Hypothalamus (tissue), 51 donors: ENCODE measurements at places on chromosomes 3 and 15.

DNA sequence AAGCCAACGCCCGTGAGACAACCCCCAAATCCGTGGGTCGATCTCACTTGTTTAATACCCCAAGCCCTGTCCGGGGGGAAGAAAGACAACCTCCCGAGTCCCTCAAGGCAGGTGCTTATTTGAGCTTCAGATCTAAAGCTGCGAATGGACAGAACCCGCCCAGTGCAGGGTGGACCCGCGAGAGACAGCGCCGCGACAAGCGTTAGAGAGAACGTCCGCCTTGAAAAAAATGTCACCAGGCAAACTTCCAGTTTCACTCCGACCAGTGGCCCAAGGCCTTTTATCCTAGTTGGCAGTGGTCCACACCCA lies 740 bp upstream of the OXSR1 start:
- DNase-seq = no peak

- no peak for DNase-seq
Measured at GRCh38 chr3:103965764-103966163, 1400.9 kb upstream of the ALCAM start.

DNA sequence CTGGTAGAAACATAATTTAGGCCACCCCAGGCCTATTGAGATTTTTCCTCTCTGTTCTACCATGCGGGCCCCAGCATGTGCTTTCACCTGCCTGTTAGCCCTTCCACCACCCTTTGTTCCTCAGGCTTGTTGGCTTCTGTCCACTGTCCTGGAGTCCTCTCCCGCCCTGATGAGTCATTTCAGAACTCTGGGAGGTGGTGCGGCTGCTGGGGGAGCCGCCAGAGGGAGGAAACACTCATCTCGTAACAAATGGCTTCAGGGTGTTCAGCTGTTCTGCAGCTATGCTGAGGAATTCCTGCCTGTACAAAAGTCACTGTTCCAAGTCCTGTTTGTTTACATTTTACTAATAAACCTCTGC lies 36.3 kb downstream of the LRTM1 start:
- no peak for DNase-seq

GRCh38 chr3:134333522-134334181 lies 40.6 kb downstream of the AMOTL2 start:
- no peak for DNase-seq

DNA sequence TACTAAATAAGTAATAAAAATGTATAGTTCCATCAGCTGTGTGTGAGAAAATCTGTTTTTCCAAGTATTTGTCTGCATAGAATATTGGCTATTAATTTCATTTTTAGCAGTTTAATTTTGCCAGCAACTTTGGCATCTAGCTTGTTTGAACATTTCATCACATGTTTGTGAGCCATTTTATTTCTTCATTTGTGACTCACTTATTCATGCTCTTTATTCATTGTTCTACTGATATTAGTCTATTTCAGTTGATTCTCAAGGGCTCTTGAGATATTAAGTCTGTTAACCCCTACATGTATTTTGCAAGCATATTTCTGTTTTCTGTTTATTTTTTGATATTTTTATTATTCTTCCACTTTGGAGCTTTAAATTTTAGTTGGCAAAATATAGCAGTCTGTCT lies 74.0 kb upstream of the PHLDB2 start:
- DNase-seq = no peak

- no peak for DNase-seq
Measured at GRCh38 chr3:76043746-76044145, 258.4 kb upstream of the ZNF717 start.

DNA sequence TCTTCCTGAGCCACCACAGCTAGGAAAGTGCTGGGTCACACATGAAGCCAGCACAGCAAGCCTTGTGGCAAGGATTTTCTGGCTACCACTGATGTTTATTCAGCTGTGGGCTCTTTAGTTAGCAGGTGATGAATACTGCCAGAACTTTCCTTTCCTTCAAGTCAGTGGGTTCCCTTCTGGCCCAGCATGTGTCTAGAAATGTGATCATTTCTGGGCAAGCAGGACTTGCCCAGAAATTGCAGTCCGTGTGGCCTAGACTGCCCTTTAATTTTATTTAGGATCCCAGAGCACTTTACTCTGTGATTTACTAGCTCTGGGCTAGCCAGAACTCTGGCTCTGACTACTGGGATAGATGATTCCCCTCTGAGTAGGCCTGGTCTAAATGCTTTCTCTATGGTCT lies 397.5 kb downstream of the ZIC4 start:
- no peak for DNase-seq

- DNase-seq = no peak
Measured at GRCh38 chr3:63685340-63685739, 32.9 kb downstream of the SNTN start.

DNA sequence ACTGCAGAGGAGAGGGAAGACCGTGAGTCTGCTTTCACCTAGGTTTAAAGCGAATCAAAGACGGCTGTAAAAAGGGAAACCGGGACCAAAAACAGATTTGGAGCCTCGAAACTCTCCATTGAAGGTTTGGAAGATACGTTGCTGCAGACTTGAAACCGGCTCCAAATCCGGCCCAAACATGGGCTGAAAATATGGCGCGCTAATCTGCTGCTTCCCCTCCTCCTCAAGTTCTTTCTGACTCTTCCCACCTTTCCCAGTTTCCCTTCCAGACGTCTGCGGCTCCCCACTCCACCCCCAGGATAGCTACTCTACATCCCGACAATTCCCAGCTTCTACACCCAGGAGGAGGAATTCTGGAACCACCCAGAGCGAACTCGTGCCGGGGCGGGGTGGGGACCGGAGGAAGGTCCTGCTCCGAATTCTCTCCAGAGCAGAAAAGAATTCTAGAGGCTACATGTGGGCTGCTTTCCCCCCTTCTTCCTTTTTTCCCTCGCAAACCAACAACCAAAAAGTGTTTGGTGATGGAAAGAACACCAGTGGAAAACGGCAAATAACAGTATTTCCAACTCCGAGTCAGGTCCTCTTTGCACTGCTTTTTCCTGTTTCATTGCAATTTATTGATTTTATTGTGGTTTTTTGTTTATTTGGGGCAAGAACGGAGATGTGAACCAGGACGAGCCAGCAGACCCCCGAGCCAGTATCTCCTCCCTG lies 8.5 kb downstream of the EOMES start:
- no peak for DNase-seq

- DNase-seq = no peak
Measured at GRCh38 chr3:156373095-156373494, 181.8 kb downstream of the SSR3 start.

DNA sequence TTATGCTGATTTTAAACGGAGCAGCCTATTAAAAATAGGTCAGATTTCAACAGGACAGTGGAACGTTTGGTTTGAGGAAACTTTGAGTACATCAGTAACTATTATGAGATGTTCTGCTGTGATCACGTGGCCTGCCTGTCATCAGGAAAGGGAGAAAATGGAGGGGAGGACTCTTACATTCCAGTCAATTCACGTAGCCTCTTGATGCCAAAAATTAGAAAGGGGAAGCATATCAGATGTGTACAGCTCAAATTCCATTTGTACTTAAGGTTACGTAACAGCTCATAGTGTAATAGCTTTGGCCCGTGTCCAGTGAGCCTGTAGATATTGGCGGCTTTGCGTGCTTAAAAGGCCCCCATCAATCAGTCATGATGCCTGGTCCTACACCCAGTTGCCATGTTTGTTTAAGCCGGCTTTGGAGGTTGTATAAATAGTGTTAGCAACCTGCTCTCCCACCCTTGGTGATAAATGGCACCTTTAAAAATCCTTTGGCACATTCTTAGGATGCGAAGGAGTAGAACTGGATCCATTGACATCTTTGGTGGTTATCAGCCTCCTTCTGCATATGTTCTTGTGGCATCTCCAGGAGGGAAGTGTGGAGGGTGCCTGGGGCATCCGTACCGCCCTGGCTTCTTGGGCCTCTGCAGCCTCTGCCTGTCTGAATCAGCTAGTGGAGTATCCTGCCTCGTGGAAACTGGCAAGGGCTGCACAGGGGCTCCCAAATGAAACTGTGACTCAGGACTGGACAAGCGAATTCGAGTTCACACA lies 163.9 kb downstream of the THSD4 start:
- DNase-seq = no peak

GRCh38 chr15:96042734-96043224 lies 287.7 kb upstream of the NR2F2 start:
- DNase-seq = no peak

DNA sequence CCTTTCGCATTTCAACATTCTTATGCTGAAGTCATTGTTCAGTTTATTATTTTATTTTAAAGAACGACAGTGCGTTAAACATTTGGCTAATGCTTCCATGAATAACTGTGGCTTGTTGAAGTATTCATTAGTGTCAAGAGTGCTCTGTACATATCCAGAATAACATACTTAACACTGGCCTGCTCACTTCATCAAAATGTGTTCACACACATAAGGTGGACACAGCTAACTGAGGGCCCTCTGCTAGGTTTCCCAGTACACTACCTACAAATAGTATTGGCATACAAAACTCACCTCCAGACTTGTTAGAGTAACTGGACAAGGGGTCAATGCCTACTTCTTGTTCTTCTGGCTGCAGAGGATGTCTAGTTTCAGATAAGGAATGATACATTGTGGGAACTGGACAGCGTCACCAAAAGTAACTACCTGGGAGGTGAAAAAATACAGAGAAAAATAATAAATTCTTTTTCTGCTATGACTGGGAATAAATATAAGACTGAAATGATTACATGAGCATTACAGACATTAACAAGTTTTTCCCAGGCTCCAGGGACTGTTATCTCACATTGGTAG lies 234.2 kb downstream of the TBC1D5 start:
- no peak for DNase-seq
